T-helper 2 cell (primary cell): ENCODE measurements at places on chromosomes 13 and 19.

- no peak for DNase-seq
Measured at GRCh38 chr13:91017669-91018053, 329.8 kb upstream of the MIR17HG start.

DNA sequence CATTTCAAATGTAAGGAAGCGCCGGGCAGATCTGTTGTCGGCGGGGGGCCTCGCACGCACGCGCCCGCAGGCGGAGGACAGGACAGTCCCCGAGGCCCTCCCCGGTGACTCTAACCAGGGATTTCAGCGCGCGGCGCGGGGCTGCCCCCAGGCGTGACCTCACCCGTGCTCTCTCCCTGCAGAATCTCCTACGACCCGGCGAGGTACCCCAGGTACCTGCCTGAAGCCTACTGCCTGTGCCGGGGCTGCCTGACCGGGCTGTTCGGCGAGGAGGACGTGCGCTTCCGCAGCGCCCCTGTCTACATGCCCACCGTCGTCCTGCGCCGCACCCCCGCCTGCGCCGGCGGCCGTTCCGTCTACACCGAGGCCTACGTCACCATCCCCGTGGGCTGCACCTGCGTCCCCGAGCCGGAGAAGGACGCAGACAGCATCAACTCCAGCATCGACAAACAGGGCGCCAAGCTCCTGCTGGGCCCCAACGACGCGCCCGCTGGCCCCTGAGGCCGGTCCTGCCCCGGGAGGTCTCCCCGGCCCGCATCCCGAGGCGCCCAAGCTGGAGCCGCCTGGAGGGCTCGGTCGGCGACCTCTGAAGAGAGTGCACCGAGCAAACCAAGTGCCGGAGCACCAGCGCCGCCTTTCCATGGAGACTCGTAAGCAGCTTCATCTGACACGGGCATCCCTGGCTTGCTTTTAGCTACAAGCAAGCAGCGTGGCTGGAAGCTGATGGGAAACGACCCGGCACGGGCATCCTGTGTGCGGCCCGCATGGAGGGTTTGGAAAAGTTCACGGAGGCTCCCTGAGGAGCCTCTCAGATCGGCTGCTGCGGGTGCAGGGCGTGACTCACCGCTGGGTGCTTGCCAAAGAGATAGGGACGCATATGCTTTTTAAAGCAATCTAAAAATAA, 18.2 kb downstream of the IL17D start:
- DNase-seq = peak; percentile 37

DNA sequence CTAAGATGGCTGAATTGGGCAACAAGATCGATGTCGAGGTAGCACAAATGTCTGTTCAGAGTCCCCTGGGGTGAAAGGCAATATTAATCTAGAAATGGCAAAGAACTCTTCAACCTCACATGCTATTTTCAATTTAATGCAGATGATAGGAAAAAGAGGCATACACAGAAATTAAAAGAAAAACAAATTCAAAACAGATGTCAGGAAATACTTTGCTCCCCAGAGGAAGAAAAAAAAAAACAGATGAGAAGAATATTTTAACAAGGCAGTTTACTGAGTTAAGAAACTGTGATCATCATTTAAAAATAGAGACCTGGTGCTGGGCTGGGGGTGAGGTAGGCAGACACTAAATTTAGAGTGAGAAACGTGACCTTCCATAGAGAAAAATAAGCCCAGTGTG, 421.9 kb upstream of the ARGLU1 start:
- no peak for DNase-seq

DNA sequence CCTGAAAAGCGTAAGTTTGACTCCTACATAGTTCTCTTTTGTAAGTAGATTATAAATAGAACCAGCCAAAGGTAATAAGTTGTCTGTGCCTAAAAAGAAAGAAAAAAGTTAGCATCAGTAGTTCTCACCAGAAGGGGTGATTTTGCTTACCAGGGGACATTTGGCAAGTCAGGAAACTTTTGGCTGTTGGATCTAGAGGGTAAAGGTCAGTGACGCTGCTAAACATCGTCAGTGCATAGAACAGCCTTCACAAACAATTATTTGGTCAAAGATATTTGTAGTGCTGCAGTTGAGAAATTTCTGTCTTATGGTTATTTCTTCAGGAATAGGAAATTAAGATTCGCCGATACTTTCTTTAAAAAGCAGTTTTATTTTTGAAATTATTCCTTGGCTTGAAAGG, 2.0 kb downstream of the USPL1 start:
- no peak for DNase-seq

DNA sequence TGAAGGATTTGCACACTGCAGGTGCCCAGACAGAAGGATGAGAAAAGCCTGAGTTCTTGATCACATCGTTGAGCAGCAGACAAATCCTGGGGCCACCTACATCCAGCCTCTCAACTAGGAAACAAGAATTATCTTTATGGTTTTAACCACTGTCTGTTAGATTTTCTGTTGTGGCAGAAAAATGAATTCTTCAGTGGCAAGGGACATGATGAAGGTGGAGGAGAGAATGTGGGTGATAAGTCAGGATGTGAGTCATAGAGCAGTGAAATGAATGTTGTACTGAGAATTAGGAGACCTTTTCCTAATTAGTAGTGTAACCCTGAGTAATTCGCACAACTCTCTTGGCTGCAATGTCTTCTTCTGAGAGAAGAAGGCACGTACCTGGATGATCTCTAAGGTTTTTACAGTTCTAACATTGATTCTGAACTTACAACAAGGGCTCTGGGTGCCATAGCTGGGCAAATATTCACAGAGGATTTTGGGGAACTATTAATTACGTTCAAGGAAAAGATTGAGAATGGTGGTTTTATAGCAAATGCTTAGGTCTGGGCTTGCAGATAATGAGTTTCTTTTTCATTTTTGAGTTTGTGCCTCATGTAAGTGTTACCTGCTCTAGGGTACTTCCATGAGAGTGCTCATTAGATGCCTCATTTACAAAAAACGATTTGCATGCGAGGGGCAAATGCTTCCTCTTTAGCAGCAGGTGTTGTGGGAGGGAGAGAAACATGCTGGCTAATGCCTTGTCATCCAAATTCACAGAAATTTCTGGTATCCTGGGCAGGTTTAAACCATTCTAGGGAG, 111.0 kb upstream of the KL start:
- DNase-seq = no peak

DNA sequence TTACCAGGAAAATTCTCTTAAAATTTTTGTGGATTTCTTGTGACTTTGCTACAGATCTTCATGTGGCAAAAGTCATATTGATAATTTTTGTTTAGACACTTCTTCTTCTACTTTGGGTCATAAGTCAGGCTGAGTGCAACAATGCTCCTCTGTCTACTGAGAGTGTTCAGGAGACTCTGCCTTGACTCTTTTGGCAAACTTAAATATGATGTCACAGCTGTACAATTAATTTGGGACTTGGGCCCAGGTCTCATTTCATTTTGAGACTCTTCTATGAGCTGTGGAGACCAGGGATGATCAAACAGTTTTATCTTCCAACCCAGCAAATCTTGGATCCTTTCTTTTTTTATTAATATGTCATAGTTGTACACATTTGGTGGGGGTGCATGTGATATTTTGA, 19.7 kb upstream of the IPO5 start:
- DNase-seq = no peak

- no peak for DNase-seq
Measured at GRCh38 chr19:14361824-14362223, 19.4 kb upstream of the ADGRE5 start.

DNA sequence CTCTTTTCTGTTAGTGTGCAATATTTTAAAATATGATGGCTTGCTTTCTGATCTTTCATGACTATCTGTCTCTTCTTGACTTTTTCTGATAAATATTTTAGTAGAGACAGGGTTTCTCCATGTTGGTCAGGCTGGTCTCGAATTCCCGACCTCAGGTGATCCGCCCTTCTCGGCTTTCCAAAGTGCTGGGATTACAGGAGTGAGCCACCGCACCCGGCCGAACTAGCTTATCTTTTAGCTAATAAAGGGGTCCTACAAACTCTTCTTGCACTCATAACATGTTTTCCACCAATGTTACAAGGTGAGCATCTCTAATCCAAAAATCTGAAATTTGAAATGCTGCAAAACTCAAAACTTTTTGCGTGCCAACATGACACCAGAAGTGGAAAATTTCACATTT, 535.2 kb upstream of the PCDH20 start:
- DNase-seq = no peak

- no peak for DNase-seq
Measured at GRCh38 chr13:52118595-52118994, 10.3 kb downstream of the NEK5 start.

DNA sequence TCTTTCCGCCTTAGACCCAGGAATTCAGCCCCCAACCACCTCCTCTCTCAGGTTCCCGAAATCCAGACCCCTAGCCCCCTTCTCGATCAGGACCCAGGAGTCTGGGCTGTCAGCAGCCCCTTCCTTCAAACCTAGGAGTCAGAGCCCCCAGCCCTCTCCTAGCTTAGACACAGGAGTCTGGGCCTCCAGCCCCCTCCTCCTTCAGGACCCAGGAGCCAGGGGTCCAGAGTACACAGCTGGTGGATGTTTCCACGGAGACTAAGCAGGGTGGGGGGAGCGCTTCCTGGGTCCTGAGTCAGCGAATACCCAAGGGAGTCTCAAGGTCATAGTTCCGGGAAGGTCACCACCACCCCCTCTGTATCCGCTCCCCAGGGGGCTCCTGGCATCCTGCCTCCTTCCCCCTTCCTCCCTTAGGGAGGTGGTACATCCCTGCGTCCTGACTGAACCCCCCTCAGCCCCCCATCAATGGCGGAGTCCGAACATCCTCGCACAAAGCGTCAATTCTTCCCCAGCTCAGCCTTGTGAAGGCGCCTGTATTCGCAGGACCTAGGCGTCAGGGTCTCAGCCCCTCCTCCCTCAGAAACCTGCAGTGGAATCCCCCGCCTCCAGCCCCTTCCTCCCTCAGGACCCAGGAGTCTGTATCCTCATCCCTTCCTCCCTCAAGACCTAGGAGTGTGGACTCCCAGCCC, 4.6 kb downstream of the CADM4 start:
- no peak for DNase-seq

DNA sequence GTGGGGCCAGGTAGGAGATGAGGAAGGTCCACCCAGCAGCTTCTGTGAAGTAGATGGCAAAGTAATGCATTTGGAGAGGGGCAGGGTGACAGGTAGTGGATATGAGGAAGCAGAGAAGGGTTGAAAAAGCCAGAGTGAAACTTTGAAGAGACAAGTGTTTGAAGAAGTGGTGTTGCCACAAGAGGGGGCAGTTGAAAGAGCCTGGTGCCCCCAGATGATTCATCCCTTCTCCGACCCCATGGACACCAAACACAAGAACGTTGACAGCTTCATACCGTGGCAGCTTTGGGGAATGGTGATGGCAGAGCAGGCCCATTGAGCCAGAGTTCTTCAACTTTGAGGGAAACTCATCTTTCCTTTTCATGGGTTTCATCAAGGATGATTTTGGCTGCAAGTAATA, 19.9 kb downstream of the IFNL3 start:
- no peak for DNase-seq

DNA sequence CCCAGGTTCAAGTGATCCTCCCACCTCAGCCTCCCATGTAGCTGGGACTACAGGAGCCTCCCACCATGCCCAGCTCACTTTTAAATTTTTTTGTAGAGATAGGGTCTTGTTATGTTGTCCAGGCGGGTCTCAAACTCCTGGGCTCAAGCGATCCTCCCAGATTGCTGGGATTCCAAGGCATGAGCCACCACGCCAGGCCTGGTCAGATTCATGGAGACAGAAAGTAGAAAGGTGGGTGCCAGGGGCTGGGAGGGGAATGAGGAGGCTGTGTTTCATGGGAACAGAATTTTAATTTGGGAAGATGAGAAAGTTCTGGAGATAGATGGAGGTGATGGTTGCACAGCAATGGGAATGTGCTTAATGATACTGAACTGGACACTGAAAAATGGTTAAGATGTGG, 22.3 kb downstream of the ARHGEF18 start:
- no peak for DNase-seq

- DNase-seq = no peak
Measured at GRCh38 chr13:113164492-113164891, 6.0 kb downstream of the PROZ start.

DNA sequence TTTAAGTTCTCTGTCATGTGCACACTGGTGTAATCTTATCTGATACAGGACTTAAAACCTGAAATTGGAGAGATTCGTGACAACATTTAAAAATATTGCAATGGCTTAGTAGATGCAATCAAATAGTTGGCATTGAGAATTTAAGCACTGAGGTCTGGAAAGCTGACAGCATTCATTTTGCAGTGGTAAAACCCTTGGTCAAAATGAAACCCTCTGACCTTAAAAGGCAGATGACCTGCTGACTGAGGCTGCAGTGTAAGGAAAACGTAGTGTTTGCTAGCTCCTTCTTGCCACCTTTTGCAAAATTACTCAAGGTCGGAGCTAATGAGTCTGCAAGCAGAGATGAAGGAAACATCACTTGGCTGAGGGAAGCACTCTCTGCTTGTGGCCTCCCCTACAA, 150.6 kb downstream of the KCTD12 start:
- no peak for DNase-seq

- DNase-seq = no peak
Measured at GRCh38 chr13:98386637-98387036, 190.3 kb downstream of the STK24 start.

DNA sequence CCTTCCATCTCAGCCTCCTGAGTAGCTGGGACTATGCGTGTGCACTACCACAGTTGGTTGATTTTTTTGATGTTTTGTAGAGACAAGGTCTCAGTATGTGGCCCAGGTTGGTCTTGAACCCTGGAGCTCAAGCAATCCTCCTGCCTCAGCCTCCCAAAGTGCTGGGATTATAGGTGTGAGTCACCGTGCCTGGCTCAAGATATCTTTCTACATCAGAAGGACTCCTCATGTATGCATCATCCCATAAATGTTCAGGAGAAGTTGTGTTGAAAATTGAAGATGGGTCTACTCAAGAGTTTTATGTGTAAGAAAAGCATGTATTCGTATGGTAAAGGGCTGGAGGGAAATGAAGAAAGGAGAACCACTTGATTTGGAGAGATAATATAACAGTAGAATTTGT, 71.8 kb upstream of the STK24 start:
- DNase-seq = no peak

GRCh38 chr19:4633140-4633967, 6.0 kb upstream of the TNFAIP8L1 start:
- DNase-seq = peak; percentile 22

DNA sequence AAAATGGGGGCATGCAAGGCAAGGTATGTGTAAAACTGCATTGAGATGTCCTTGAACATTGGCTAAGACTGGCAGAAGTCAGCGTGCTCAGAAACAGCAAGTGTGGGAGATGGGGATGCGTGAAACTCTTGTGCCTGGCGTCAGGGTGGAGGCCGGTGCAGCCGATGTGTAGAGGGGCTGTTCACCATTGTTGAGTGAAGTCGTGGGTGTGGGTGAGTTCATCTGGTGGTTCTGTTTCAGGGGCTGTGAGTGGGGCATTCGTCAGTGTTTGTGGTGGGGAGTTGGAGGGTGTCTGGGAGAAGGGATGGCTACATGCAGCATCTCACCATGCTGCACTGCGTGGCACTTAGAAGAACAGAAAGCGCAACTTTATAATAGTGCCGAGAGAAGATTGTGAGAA, 11.4 kb upstream of the MIA start:
- DNase-seq = no peak

- no peak for DNase-seq
Measured at GRCh38 chr13:41542281-41542680, 84.9 kb downstream of the RGCC start.

GRCh38 chr13:99987154-99988019, 5.8 kb downstream of the ZIC2 start:
- DNase-seq = no peak

GRCh38 chr13:85408415-85408814, 390.8 kb downstream of the SLITRK6 start:
- no peak for DNase-seq

GRCh38 chr13:111636804-111637203, 316.4 kb downstream of the TEX29 start:
- DNase-seq = no peak

GRCh38 chr19:2711875-2712205, 9.3 kb downstream of the DIRAS1 start:
- DNase-seq = no peak

GRCh38 chr13:109913936-109914510, 127.6 kb upstream of the IRS2 start:
- DNase-seq = no peak
